ENCODE measurements at places on chromosomes 5 and 9. TPM values are rescaled to one million over a fixed set of nuclear protein-coding genes. Genes with fewer than 3 reads are reported as not detected.

DNA sequence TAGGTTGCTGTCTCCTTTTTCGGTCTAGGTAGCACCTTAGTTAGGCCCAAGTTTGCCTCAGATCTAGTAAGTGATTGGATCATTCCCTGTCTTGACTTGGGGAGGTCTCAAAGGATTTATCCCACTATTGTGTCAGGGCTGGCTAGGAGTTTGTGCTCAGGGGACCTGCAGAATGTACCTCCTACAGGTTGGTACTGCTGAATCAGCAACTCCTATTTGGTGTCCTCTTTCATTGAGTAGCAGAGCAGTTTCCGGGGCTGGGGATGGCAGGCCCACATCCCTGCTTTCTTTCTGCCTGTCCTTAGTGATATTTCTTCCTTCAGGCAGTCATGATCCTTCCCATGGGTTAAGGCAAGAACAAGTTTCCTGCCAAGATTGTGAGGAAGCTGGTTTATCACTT, 192.9 kb upstream of the CCNH start:
- ATAC-seq = no peak

DNA sequence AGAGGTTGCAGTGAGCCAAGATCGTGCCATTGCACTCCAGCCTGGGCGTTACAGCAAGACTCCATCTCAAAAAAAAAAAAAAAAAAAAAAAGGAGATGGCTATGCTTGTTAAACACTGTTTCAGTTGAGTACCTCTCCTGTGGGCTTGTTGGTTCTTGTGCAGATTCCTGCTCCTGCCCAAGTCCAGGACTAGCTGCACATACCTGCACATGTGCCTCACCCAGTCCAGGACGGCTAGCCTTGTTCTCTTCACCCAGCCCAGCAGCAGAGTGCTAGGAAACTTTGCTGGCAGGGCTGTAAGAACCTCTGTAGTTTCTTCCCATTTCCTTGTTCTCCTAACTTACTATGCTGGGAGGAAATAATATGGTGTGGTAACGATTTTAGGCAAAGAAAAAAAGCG, 234.1 kb upstream of the DMRT1 start:
- peak; percentile 99 for ATAC-seq

GRCh38 chr5:10705747-10706146, 55.3 kb downstream of the DAP start:
- no peak for ATAC-seq

- peak; percentile 47 for ATAC-seq
Observed at GRCh38 chr5:146447734-146448380, 724 bp downstream of the TCERG1 start.

The NKD2 gene
- total RNA-seq = 1.1 TPM

- ATAC-seq = no peak
Observed at GRCh38 chr5:131792896-131793295, 3.9 kb downstream of the FNIP1 start.

DNA sequence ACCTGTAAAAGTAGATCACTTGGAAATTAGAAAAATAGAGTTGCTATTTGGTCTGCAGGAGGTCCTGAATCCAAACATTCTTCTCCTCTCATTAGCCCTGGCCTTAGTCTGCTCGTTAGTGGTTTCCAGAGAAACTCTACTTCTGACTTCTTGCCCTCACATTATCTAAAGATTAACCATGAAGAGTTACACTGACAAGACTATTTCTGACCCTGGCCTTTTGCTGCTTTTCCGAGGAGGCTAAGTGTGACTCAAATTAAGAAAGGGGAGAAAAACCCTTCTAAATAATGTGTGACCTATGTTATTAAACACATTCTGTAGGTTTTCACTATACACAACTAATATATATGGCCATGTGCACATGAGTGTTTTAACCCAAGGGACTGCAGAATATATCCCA, 302.4 kb downstream of the RAB3C start:
- no peak for ATAC-seq

DNA sequence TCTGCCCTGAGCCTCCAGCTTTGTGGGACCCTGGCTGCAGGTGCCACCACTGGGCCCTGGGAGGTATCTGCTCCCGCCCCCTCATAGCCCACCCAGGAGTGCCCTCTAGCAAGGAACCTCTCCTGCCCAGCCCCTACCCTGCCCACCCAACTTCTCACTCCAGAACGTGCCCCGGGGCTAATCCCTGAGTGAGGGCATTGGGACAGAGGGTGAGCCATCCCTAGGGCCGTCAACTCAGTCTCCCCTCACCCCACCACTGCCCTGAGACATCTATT, 2.7 kb upstream of the RASGEF1C start:
- no peak for ATAC-seq

DNA sequence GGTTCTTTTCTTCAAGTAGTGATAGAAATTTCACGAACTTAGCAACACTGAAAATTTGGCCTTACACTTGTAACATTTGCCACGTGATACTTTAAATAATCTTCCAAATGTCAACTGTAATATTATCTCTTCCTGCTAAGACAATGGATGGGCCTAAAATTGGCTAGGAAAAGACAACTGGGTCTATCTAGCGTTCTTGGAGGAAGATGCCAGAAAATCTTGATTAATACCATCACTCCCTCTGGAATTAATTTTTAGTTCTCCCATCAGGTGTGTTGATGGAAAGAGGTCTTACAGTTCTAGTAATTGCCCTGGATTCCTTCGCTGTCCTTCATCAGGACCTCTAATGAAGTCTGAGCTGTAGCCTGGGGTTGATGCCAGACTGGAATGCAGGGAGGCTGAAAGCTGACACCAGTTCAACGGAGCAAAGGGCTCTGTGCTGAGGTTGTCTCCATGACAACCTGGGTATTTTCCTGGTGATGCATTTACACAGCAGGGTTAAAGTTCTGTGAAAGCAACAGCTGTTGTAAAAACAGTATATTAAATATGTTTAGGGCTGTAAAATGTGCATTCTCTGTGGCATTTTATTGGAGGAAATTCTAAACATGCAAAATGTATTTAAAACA, 92.3 kb downstream of the GAS1 start:
- no peak for ATAC-seq

DNA sequence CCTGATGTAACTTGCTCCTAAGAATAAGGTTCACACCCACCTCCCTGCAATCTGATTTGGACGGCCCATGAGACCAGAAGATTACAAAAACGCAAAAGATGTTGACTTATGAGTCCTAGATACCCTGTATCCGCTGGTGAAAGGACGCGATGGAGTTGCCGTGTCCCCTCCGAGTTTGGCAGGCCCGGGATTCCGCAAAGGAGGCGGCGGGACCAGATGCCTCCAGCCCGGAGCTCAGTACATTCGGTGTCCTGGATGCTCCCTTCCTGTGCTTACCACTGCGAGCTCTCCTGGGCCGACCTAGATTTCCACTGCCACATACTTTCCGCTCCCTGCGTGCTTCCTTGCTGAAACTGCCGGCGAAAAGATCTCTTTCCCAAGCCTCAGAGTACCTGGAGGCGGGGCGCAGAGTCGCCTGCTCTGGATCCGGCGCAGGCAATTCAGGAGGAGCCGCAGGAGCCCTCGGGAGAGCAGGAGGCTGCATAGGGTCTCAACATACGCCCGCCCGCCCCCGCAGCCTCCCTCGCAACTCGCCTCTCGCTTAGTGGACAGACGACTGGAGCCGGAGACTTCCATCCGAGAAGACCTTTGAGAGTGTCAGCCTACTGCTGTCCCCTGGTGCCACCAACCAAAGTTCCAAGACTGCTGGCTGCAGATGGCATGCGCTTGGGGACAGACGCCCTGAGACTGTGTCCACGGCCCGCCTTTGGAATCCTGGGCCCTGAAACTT, 39.8 kb downstream of the ANXA2R start:
- peak; percentile 54 for ATAC-seq

GRCh38 chr5:38330207-38330606, 71.8 kb downstream of the EGFLAM start:
- ATAC-seq = no peak

The PCDHGA2 gene
- 0.68 TPM for total RNA-seq

DNA sequence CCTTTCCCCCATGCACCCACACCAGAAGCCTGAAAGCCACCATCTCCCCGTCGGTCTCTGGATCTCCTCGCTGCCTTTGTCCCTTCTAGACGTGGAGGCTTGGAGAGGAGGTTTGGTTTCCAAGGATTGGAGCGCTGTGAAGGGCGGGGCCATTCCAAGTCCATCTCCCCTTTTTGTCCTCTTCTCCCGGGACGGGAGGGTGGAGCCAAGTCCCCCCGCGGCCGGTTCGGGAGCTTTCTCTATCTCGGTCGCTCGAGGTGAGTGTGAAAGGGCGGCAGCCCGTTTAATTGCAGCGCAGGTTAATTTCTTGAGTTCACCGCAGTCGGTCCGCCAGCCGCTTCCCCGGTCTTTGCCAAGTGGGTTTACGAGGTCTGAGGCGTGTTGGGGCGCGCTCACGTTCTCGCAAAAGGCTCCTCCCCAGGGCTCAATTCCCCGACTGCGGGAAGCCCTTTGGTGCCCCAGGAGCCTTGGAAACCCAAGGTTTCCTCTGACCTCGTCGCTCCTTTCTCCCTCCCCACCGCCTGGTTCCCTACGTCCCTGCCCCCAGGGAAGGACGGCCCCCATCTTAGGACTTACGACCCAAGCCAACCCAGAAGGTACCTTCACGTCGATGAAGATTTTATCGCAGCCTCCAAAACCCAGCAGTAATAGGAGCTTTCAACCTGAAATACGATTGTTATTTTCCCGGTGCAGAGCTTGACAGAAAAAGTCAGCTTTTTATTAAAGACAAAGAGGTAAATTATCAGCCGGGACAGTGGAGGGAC, 2.8 kb upstream of the ZNF462 start:
- ATAC-seq = peak; percentile 50

The ANKRD18A gene
- total RNA-seq = 3.0 TPM

DNA sequence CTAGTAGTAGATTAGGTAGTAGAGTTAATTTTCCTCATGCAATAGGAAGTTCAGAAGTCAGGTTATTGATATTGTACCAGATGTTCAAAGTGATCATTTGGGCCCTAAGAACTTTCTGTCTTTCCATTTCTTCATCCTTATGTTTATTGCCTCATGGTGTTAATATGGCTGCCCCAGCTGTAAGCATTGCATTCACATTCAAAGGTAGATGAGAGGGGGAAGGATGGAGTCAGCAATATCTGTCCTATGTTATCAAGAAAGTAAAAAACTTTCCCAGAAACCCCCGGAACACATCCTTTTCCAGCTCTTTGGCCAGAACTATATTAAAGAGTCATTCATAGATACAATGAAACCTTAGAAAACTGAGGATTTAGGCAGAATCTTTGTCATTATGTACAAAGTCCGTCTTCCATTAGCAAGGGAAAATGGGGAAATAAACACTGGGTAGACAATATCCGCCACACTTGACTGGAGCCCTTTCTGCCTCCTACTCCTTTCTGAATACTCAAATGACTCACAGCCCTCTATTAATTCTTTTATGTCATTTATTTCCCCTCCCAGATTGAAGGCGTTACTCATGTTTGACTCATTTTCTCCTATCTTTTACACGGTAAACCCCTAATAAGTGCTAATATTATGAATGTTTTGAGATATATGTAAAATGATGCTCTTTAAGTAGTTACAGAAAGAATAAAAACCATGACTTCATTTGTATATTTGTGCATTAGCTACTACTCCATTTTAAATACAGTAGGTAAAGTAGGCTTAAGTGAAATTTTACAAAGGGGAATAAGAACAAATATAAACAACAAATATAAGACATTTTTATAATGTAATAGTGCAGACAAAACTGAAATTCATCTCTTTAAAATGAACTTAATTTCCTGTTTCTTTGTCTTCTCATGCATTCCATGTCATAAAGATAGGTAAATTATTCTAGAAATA, 127.6 kb downstream of the SLF1 start:
- ATAC-seq = peak; percentile 73

The GPR150 gene
- total RNA-seq = not detected

DNA sequence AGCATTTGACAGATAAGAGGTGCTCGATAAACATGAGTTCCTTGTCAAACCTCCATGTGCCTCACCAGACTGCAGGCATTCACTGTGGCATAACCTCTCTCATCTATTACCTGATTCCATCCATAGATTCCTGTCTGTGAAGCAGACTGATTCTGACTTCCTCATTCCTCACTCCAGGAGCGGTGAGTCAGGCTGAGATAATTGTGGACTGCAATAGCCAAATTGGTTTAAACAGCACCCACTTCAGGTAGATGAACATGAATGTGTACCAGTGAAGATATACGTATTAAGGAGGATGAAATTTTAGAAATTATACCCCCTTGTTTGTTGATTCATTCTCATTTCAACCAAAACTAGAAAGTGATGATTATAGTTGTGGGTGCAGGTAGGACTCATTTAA, 391.2 kb downstream of the HINT1 start:
- ATAC-seq = peak; percentile 48

The S1PR3 gene
- total RNA-seq = 2.2 TPM

GRCh38 chr5:86613455-86613854, 4.3 kb upstream of the COX7C start:
- no peak for ATAC-seq

- no peak for ATAC-seq
Observed at GRCh38 chr5:96973532-96974401, 37.9 kb downstream of the LNPEP start.

DNA sequence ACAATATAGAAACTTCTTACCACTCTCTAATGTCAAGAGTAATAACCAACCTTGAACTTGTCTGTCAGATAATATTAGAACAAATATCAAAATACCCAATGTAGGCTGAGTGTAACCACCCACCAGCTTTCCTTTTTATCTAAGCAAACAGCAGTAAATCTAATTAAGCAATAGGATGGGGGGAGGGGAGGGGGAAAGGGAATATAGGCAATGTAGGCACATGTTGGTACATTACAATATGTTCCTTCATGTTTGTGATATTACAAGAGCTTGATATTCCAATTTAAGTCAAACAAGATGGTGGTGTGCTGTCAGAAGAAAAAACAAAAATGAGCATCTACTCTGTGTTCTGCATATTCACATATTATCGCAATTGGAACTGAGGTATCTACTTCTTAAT, 158.2 kb downstream of the DENND1A start:
- ATAC-seq = no peak

- no peak for ATAC-seq
Observed at GRCh38 chr5:157275403-157275802, 9.5 kb downstream of the CYFIP2 start.
